Immature natural killer cell (primary cell): ENCODE measurements at places on chromosomes 7 and 10. TPM values are rescaled to one million over a fixed set of nuclear protein-coding genes. Genes with fewer than 3 reads are reported as not detected.

GRCh38 chr7:45402480-45403218 lies 171.5 kb upstream of the ADCY1 start:
- H3K36me3 ChIP-seq = no peaks in the 10 kb centered on the region
- H3K4me1 ChIP-seq = peaks cover 2% of the 10 kb centered on the region
- no peaks in the 10 kb centered on the region for H3K27me3 ChIP-seq
- no peak overlapping the region for H3K4me3 ChIP-seq
- DNase-seq = no peak

DNA sequence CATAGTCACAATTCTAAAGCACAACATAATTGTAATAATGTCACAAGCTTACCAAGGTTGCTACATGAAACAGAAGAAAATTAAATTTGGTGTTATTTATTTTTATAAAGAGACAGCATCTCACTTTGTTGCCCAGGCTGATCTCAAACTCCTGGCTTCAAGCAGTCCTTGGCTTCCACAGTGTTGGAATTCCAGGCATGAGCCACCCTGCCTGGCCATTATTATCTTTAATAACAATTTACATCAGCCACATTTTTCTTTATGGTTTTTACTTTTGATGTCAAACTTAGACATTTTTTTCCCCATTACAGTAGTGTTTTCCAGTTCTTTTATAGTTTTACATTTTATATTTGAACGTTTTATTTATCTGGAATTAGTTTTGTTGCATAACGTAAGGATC lies 46.7 kb downstream of the BMPR1A start:
- peaks cover 7% of the 10 kb centered on the region for H3K4me1 ChIP-seq
- no peak for DNase-seq
- no peaks in the 10 kb centered on the region for H3K27me3 ChIP-seq
- peaks cover 5% of the 10 kb centered on the region for H3K36me3 ChIP-seq

GRCh38 chr7:23021596-23021995 lies 7.7 kb upstream of the HYCC1 start:
- peaks cover 5% of the 10 kb centered on the region for H3K27me3 ChIP-seq
- no peak overlapping the region for H3K4me3 ChIP-seq
- no peak overlapping the region for H3K27ac ChIP-seq

- H3K36me3 ChIP-seq = peaks cover 22% of the 10 kb centered on the region
- no peak for DNase-seq
- no peaks in the 10 kb centered on the region for H3K4me1 ChIP-seq
- H3K27ac ChIP-seq = no peak overlapping the region
- no peak overlapping the region for H3K4me3 ChIP-seq
These were observed 2.3 kb upstream of the CUZD1 start for GRCh38 chr10:122847782-122848604.

GRCh38 chr10:77637532-77638320 lies at the start of gene KCNMA1:
Gene KCNMA1 (minus strand): TSS chr10:77637808.
- no peak within 1 kb of the TSS for H3K4me3 ChIP-seq
- no peak within 1 kb of the TSS for H3K27ac ChIP-seq
- no peaks in the 10 kb centered on the region for H3K4me1 ChIP-seq

GRCh38 chr10:61076572-61077114 lies 132.7 kb upstream of the RHOBTB1 start:
- H3K27me3 ChIP-seq = peaks cover 5% of the 10 kb centered on the region
- H3K4me1 ChIP-seq = no peaks in the 10 kb centered on the region
- H3K4me3 ChIP-seq = no peak overlapping the region
- no peak for DNase-seq
- H3K36me3 ChIP-seq = no peaks in the 10 kb centered on the region

DNA sequence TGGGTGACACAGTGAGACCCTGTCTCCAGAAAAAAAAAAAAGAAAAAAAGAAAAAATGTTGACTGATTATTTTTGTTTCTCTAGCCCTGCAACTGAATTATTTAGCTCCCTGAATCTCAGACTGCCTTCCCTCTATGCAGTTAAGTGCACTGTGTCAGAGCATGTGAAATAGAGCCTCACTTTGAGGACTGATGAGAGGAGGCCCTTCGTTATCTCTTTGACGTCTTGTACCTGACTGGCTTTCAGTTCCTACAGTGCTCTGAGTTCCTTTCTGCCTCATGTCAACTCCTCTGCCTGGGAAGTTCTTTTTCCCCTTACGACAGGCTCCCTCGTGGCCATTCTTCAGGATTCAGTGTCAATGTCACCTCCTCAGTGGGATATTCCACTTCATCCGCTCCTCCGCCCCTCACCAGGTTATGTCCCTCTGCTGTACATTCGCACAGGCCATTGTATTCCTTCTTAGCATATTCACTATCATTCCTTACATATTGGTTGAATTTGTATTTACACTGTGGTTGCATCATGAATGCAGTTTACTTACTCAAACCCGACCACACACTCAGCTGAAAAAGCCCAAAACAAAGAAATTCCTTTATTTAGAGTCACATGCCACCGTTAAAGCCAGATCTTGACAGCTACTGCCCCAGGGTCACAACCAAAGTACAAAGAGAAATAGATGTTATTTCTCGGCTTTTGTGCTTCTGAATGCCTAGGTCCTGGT lies 18.1 kb upstream of the CAMK2G start:
- DNase-seq = no peak
- no peak overlapping the region for H3K27ac ChIP-seq
- H3K4me1 ChIP-seq = peaks cover 12% of the 10 kb centered on the region
- H3K36me3 ChIP-seq = no peaks in the 10 kb centered on the region

RGR gene
- polyA plus RNA-seq = not detected

GRCh38 chr10:30736685-30737232 lies 107.2 kb upstream of the LYZL2 start:
- no peaks in the 10 kb centered on the region for H3K27me3 ChIP-seq
- no peaks in the 10 kb centered on the region for H3K36me3 ChIP-seq
- H3K4me3 ChIP-seq = no peak overlapping the region
- no peaks in the 10 kb centered on the region for H3K4me1 ChIP-seq
- no peak overlapping the region for H3K27ac ChIP-seq

- peaks cover 11% of the 10 kb centered on the region for H3K4me1 ChIP-seq
- H3K27ac ChIP-seq = no peak overlapping the region
- DNase-seq = no peak
These were observed 36.9 kb downstream of the CAPZA2 start for GRCh38 chr7:116899308-116899707.

GRCh38 chr10:84360637-84361365 lies 32.4 kb downstream of the CCSER2 start:
- H3K27ac ChIP-seq = peak overlapping the region; percentile 32
- no peaks in the 10 kb centered on the region for H3K36me3 ChIP-seq
- peak overlapping the region; percentile 8 for H3K4me3 ChIP-seq

NEURL1 gene
- polyA plus RNA-seq = 0.35 TPM

CCDC3 gene
- polyA plus RNA-seq = not detected

- H3K4me3 ChIP-seq = no peak overlapping the region
- peaks cover 18% of the 10 kb centered on the region for H3K36me3 ChIP-seq
- no peak for DNase-seq
- H3K27me3 ChIP-seq = peaks cover 3% of the 10 kb centered on the region
- no peak overlapping the region for H3K27ac ChIP-seq
These were observed 13.5 kb downstream of the GCC1 start for GRCh38 chr7:127571741-127572505.

DNA sequence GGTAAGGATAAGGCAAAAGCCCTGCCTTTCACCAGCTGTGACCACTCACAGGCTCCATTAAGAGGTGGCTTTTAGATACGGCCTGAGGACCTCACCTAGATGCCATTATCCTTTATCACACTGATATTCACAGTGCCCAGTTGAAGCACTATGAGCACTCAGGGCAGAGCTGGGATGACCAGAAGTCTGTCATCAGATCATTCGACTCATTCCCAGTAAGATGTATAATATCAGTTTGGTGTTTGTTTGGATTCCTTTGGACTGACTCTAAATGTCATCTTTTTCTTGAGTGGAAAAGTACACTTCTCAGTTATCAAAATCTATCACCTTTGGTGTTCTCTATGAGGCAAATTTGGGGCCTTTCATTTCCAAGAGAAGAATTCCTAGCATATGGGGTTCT lies 18.7 kb downstream of the CCDC136 start:
- H3K4me3 ChIP-seq = no peak overlapping the region
- DNase-seq = no peak
- H3K36me3 ChIP-seq = peaks cover 23% of the 10 kb centered on the region
- no peak overlapping the region for H3K27ac ChIP-seq
- H3K4me1 ChIP-seq = no peaks in the 10 kb centered on the region

TRIM8 gene
- 30.5 TPM for polyA plus RNA-seq

- peaks cover 4% of the 10 kb centered on the region for H3K4me1 ChIP-seq
- H3K27ac ChIP-seq = peak overlapping the region; percentile 36
- DNase-seq = no peak
- H3K27me3 ChIP-seq = no peaks in the 10 kb centered on the region
- no peak overlapping the region for H3K4me3 ChIP-seq
These were observed 7.1 kb downstream of the MMRN2 start for GRCh38 chr10:86950349-86950748.

- DNase-seq = no peak
- no peak overlapping the region for H3K4me3 ChIP-seq
- H3K27me3 ChIP-seq = peaks cover 19% of the 10 kb centered on the region
- peaks cover 41% of the 10 kb centered on the region for H3K4me1 ChIP-seq
- peaks cover 3% of the 10 kb centered on the region for H3K36me3 ChIP-seq
- no peak overlapping the region for H3K27ac ChIP-seq
These were observed 8.0 kb downstream of the GET4 start for GRCh38 chr7:884191-885003.

GRCh38 chr7:2843711-2844152 lies 376 bp downstream of the GNA12 start:
- DNase-seq = no peak
- H3K4me1 ChIP-seq = peaks cover 28% of the 10 kb centered on the region
- peak overlapping the region; percentile 27 for H3K27ac ChIP-seq
- peak overlapping the region; percentile 64 for H3K4me3 ChIP-seq
- no peaks in the 10 kb centered on the region for H3K36me3 ChIP-seq
- no peaks in the 10 kb centered on the region for H3K27me3 ChIP-seq

ADRB1 gene
- polyA plus RNA-seq = 0.10 TPM

DNA sequence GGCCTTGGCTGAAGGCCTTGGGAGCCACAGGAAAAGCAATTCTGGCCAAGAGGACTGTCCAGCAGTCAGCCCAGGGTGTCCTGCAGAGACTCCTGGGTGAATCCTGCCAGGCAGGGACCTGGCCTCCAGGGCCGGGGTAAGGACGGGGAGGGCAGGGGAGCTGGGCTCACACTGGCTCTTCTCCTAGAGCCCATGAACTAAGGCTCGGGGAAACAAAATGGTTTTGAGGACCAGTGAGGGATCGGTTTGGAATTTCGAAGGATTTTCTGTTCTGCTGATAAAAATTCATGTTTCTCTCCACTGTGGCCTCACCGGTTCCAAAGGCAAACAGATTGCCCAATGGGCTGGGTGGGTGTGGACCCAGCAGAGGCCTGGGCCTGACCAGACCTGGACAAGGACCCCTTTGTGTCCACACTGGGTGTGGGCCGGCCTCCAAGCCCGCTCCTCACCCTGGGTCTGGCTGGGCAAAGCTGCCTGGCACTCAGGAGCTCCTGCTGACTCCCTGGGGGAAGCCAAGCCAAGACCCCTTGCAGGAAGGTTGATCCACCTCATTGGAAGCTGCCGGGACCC lies 27.3 kb downstream of the FAM20C start:
- no peak overlapping the region for H3K4me3 ChIP-seq
- H3K27me3 ChIP-seq = no peaks in the 10 kb centered on the region
- DNase-seq = no peak
- H3K27ac ChIP-seq = no peak overlapping the region

DNA sequence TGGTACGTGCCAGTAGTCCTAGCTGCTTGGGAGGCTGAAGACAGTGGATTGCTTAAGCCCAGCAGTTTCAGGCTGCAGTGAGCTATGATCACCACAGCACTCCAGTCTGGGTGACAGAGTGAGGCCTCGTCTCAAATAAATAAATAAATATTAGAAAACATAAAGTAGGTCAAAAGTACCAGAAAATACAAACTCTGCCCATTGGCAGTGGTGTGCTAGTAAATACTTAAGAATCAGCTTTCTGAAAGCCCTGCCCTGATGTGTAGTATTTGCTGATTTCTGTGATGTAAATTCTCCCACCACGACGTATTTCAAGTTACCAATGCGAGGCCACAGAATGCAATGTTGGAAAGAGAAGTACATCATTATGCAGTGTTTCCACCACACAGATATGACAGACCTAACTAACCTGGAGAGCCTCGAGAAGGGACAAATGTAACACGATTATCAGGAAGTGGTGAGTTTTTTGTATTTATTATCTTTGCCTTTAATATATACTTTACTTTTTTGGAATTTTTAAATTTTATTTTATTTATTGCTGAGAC lies 11.8 kb upstream of the MAP3K8 start:
- H3K4me1 ChIP-seq = peaks cover 26% of the 10 kb centered on the region
- no peak overlapping the region for H3K4me3 ChIP-seq
- H3K27ac ChIP-seq = no peak overlapping the region

- no peaks in the 10 kb centered on the region for H3K27me3 ChIP-seq
- no peak for DNase-seq
- peaks cover 22% of the 10 kb centered on the region for H3K4me1 ChIP-seq
- H3K4me3 ChIP-seq = peak overlapping the region; percentile 94
- no peaks in the 10 kb centered on the region for H3K36me3 ChIP-seq
- peak overlapping the region; percentile 78 for H3K27ac ChIP-seq
These were observed 675 bp upstream of the ATE1 start for GRCh38 chr10:121928528-121928884.

SNCG gene
- not detected for polyA plus RNA-seq

MAT1A gene
- not detected for polyA plus RNA-seq

OR2A2 gene
- polyA plus RNA-seq = not detected

GRCh38 chr10:130568246-130568645 lies 432.1 kb downstream of the GLRX3 start:
- DNase-seq = no peak
- no peaks in the 10 kb centered on the region for H3K4me1 ChIP-seq
- H3K36me3 ChIP-seq = no peaks in the 10 kb centered on the region

GRCh38 chr10:132068431-132069121 lies 2.8 kb downstream of the JAKMIP3 start:
- no peak overlapping the region for H3K27ac ChIP-seq
- H3K4me3 ChIP-seq = no peak overlapping the region
- no peak for DNase-seq
- no peaks in the 10 kb centered on the region for H3K36me3 ChIP-seq

DNA sequence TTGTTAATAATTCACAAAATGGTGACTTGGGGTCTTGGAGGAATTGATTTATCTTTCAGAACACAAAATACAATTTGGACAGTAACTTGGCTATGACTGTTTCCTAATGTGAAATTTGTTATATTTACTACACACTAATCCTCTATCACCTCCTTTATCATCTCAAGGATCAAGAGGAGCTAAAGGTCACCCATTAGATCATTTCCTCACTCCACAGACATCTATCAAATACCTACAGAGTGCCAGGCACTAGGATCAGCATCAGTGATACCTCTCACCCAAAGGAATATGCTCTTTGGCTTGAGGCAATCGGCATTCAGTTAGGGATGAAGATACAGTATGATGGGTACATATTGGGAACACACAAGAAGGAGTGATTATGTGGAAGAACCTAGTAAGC lies 132.1 kb downstream of the INHBA start:
- no peak for DNase-seq
- no peak overlapping the region for H3K27ac ChIP-seq
- no peaks in the 10 kb centered on the region for H3K36me3 ChIP-seq
- H3K4me3 ChIP-seq = no peak overlapping the region
- H3K4me1 ChIP-seq = peaks cover 1% of the 10 kb centered on the region
- no peaks in the 10 kb centered on the region for H3K27me3 ChIP-seq

DNA sequence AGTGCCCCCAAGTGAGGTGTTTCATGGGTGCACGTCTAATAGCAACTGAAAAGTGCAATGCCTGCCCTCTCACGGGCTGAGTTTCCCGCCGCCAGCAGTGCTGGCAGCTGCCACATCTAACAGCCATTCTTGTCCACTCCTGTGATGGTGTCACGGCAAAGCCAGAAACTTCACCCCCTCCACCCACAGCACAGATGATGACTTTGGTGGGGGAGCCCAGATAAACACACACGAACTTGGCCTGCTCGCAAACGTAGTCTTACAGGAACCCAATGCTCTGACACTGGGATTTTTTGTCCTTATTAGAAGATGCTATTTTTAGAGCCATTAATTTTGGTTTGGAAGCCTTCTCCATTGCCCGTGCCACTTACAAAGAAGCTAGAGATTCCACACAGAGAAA lies 26.7 kb downstream of the CPXM2 start:
- DNase-seq = no peak
- H3K36me3 ChIP-seq = no peaks in the 10 kb centered on the region
- peaks cover 5% of the 10 kb centered on the region for H3K27me3 ChIP-seq

TMEM213 gene
- not detected for polyA plus RNA-seq

TPK1 gene
- polyA plus RNA-seq = 18.2 TPM
